ENCODE measurements at places on chromosomes 13 and 19. TPM values are rescaled to one million over a fixed set of nuclear protein-coding genes. Genes with fewer than 3 reads are reported as not detected.

DNA sequence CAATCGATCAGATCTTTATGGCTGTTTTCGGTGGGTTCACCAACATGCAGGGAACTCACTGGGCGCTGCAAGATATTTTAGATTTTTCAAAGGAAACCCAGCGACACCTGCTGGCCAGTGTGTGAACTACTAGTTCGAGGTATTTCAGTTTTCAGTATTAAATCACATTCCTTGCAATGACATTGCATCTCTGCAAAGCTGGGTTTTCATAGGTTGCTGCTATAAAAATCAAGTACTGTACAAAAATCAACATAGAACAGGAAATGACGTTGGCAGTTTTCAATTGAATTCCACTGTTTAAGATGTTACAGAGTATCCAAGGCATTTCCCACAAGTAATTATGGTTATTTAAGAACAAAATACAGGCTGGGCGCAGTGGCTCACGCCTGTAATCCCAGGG lies 17.6 kb downstream of the LIG1 start:
- DNase-seq: peak; percentile 72

RDH8 gene
- total RNA-seq: not detected

DNA sequence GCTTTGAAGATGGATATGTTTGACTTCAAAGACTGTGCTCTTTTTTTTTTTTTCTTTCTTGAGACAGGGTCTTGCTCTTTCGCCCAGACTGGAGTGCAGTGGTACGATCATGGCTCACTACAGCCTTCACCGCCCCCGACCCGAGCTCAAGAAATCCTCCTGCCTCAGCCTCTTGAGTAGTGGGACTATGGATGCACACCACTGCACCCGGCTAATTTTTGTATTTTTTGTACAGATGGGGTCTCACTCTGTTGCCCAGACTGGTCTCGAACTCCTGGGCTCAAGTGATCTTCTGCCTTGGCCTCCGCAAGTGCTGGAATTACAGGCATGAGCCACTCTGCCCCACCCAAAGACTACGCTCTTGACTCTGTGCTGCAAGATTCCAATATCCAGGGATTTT lies 50.4 kb downstream of the SPTBN4 start:
- DNase-seq: no peak

TNFSF9 gene
- 2.9 TPM for total RNA-seq

DNA sequence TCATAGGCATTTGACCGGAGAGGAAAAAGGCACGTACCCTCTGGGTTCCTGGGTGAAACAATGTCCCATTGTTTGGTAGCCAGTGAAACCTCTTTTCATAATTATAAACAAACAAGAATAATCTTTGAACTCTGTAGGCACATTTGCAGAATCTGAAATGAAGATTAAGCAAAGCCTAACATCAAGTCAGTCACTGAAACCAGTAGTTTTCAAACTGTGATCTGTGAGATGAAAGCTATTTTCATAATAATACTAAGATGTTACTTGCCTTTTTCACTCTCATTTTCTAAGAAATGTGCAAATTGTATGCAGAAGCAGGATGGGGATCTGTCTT lies 105.4 kb downstream of the WDFY2 start:
- no peak for DNase-seq
